ENCODE measurements at places on chromosomes 3 and 15.

DNA sequence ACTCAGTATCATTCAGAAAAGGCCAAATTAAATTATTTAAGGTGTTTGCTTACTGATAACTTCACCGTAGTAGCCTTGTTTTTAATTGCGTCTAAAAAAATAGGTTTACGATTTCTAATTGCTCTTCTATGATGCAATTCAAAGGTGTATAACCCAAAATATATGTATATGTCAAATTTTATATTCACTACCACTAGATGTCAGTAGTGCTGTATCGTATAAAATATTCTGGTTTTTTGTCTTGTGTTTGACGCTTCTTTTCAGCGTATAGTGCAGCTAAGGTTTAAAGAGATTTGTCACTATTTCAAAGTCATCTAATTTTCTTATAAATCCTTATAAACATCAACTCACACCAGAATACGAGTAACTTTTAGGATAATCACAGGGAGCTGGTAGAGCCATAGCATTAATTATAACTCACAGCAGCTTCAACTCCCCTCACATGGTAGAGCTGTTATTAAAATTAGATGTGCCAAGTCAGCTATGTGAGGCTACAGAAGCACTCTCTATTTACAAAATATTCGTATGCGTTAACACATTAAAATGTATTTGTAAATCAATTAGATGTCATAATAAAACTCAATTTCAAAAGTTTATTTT lies 3.5 kb downstream of the PFN2 start:
- no peak for DNase-seq

GRCh38 chr3:59566481-59566975 lies 516.7 kb upstream of the CFAP20DC start:
- DNase-seq, result no peak

DNA sequence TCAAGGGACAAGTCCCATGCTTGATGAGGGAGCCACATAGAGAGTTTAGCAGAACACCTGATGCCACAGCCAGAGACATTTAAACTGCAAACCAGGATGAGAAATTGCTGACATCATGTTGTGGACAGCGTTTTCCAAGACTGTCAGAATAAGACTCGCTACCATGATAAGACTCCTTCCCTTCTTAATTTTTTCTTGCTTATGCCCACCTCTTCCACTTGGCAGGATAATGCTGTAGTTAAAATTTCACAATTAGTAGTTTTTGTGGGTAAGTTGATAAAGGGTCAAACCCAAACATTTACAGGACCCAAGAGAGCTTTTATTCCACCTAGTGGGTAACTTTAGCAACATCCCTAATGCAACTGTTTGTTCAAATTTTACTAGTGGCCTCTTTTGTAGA lies 3.0 kb upstream of the PIAS1 start:
- DNase-seq, result no peak

DNA sequence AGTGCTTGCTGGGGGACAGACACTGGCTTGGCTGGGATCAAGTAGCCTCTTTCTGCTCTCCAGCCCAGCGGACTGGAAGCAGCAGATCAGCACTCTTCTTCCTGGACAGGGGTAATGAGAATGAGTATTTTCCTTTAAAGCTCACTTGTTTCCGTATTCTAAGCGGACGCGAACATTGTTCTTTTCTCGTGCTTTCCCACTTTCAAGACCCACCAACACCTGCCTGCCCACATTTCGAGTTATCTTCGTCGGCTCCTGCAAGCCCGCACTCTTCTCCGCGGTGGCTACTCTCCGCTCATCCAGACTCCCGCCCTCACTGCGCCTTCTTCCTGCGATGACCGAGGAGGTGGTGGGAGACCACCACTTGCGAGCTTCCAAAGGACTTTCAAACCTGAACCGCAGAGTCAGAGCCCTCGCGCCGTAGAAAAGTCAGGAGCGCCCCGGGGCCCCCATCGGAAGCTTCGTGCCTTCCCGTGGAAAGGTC lies 1.6 kb upstream of the PPM1L start:
- DNase-seq, result no peak

GRCh38 chr3:156816091-156816793 lies 9.9 kb upstream of the LEKR1 start:
- DNase-seq, result no peak

DNA sequence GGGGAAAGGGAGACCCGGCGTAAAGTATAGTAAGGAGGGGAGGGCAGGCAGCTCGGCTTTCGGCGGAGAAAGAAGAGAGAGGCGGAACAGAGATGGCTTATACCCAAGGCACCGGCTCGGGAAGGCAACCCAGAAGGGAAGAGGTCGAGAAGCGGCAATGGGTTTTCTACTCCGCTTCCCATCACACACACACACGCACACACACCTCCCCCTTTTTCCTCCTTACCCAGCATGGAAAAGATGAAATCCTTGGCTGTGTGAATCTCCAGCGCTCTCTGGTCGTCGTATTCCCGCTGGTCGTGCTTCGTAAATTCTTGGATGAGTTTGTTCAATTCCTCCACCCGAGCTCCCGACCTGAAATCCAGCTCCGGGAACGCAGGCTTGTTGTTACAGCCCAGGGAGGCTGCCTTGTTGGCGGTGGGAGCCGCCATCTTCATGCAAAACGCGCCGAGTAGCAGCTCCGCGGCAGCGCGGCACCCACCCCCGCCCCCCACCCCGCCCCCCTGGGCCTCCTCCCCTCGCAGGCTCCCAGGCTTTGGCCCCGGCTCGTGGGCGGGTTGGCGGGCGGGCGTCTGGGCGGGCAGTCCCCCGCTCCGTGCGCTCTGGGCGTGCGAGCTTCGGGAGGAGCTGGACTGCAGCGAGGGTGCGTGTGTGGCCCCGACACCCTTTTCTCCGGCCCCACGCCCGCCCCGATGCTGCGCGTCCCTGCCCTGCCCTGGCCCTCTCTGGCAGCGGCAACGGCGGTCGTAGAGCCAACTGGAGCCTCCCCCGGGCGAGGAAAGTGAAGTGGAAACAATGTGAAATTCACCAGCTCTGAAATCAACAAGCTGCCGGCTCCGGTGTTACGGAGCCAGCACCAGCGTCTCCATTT lies at the start of gene MB21D2:
MB21D2 (minus strand) TSS at position 453 of the 871 bp plus-strand sequence; CDS start at position 437, 16 bp downstream.
- DNase-seq, result no peak

DNA sequence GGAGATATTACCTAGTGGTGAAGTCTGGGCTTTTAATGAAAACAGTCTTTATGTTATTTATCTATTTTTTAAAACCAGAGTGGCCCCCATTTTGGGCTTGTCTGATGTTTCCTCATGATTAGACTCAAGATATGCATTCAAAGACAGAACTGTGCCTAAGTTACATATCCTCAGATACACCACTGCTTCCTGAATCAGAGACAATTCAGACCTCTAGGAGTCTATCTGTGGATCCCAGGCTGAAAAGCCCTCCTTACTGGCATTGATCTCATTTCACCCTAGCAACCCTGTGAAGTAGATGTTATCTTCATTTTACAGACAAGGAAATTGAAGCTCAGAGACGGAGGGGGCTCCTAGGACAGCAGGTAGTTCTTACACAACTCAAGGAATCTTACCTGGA lies 16.8 kb upstream of the TGM5 start:
- DNase-seq, result no peak

DNA sequence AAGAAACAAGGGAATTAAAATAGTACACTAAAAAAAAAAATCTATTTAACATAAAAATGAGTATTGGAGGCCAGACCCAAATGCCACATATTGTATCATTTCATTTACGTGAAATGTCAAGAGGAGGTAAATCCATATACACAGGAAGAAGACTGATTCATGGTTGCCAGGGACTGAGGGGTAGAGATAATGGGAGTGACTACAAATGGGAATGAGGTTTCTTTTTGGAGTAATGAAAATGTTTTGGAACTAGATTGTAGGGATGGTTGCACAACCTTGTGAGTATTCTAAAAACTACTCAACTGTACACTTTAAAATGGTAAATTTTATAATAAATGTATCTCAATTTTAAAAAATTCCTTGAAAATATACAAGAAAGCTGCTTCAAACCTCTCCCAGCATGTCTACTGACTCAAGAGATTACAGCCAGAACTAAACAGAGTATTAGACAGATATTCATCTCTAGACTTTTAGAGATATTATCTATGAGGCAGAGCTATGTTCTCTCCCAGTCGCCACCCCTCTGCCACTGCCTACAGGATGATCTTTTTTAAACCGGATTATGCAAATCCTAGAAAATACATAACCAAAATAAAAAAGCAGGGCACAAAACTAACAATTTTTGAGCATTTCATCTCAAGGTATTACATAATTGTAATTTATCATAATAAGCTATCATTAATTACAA lies 6.2 kb downstream of the HLTF start:
- DNase-seq, result no peak

GRCh38 chr15:45331972-45332371 lies 46.4 kb downstream of the GATM start:
- DNase-seq, result no peak

GRCh38 chr15:97972366-97972765 lies 11.9 kb downstream of the ARRDC4 start:
- no peak for DNase-seq

DNA sequence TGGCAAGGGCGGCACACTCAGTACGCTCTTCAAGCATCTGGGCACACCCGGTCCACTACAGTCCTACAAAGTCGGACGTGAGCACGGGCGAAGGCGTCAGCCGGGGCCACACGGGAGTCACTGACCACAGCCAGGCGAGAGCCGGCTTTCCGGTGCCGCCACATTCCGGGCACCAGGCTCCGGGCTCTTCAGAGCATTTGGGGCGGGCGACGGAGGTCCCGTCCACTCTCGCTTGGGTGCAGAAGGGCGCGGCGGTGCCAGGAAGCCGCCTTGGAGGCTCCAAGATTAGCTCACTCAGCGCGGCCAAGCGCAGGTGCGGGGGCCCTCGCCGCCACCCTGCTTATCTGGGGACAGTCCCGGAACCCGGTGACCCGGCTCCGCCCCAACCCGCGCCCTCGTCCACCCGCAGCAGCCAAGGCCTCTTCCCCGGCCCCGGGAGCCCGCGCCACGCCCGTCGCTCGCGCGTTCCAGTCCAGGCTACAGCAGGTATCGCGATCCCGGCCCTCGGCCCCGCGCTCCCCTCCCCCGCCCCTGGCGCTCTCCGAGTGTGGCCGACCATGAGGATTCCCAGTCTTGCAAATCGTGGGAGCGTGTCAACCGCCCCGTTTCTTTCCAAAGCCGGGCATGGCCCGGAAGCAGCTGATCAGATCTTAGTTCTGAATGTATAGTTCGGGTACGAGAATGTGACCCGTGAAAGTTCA lies at the start of gene ADPRH:
ADPRH (plus strand) TSS at position 127 of the 701 bp plus-strand sequence. CDS start 2,678 bp downstream, outside the sequence.
- DNase-seq, result no peak

DNA sequence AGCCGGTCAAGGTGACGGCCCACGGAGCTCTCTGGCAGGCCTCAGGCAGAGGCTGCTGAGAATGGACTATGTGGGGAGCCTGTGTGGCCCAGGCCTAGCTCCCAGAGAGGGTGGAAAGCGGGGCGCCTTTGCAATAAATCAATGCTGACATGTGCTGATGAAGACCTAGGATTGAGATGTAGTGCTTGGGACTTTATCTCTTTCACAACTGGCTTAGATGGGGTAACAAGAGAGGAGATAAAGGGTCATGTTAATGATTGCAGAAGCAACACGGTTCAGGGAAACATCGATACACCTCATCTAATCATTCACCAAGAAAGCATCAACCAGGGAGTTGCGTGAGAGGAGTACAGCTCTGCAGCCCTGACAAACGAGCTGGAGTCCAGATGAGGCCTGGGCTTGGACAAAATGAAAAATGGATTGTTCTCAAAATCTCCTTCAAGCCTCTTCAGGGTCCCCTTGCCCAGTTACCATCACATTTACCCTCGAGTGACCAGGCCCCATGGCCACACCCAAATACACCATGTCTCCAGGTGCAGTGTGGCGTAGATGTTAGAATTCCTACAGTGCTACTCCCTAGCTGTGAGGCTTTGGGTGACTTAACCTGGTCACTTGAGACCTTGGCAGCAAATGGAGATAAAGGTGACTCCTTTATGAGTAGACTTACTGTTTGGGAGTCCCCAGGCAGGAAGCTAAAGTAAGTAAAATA lies 146.4 kb upstream of the LIPC start:
- no peak for DNase-seq

GRCh38 chr3:188673646-188674186 lies 498.1 kb upstream of the TPRG1 start:
- no peak for DNase-seq

- DNase-seq, result no peak
Measured at GRCh38 chr3:152564459-152564858, 270.5 kb upstream of the P2RY1 start.

DNA sequence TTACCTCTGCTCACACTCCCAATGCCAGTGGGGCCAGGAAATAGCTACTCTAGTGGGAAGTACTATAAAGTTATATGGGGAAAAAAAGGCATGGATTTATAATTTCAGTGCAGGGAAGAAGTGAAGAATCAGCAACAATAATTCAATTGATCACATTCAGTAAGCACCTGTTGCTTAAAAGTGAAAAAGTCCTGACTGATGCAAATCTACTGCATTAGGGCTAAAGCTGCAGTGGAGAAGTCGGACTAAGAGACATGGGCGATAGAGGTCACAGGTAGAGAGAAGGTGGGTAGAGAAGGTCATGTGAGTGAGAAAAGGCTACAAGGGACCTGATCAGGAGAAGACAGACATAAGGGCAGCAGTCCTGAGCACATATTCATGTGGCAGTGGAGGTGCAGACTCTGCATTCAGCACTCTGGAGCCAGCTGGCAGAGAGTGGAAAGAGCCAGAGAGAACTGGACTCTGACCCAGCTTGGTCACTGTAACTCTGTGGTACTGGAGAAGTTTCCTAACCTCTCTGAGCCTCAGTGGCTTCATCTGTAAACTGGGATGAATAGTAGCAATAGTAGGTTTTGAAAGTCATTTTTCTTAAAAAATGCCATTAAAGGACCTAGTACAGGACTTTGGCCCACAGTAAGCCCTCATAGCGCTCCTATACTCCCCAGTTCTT lies 17.6 kb upstream of the BCL2A1 start:
- DNase-seq, result no peak

DNA sequence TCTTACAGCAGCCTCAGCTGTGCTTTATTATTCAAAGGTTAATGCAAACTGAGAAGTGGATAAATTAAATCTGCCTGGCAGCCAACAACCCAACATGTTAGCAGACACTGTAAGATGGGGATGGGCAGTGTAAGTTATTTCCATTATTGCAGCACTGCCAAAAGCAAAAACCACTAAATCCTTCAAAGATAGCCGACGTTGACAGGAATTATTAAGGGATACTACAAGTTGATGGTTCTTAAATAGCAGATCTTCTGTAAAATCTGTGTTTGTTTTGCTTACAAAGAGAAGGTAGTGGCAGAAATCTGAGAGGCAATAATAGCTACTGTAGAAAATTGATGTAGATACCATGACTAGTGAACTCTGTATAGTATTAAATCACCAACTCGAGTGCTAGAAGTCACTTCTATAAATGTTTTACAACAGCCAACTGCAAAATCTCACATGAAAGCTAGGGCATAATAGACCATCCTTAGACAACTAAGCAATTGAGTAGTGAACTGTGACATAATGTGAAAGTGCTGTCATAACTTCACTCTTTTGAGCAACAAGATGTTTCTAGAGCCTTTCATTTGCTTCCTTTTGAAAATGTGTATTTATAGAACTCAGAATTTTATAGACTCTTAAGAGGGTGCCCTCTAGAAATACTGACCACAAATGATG lies 278.6 kb downstream of the UBE2E2 start:
- no peak for DNase-seq

- no peak for DNase-seq
Measured at GRCh38 chr3:142213298-142213697, 12.1 kb downstream of the GK5 start.

GRCh38 chr15:85329561-85330422 lies 50.6 kb upstream of the AKAP13 start:
- no peak for DNase-seq
